ENCODE measurements at places on chromosomes 12 and 14. TPM values are rescaled to one million over a fixed set of nuclear protein-coding genes. Genes with fewer than 3 reads are reported as not detected.

Gene ACSS3
- total RNA-seq: 22.3 TPM

Gene AKAP6
- 2.7 TPM for total RNA-seq

Gene C14orf93
- total RNA-seq: 11.7 TPM

Gene RNF212B
- total RNA-seq: not detected

Gene SLC25A21
- total RNA-seq: 0.57 TPM

Gene SCN8A
- 12.7 TPM for total RNA-seq

Gene ACSM4
- not detected for total RNA-seq

Gene SERPINA1
- total RNA-seq: not detected

Gene MEG3
- 145 TPM for total RNA-seq

Gene PRR13
- 25.2 TPM for total RNA-seq

Gene MYF5
- total RNA-seq: not detected

Gene VPS33A
- total RNA-seq: 18.1 TPM

Gene BRMS1L
- 2.3 TPM for total RNA-seq

Gene KRT83
- not detected for total RNA-seq

Measured in smooth muscle cell of bladder (primary cell).